ENCODE measurements at places on chromosomes 5 and 9.

DNA sequence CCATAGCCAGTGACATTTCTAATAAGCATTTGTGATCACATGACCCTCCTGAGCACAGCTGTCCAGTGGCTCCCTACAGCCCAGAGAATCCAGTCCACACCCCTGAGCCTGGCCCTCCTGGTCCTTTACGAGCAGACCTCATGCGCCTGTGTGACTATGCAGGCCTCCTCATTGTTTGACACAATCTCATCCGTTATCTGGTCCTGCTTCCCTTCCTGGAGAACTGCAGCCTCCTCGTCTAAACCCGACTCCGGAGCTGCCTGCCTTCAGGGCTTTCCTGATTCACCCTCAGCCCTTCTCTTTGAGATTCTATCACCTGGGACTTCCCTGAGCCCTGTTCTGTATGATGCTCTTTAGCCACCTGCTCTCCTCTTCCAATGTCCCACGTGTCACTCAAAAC, 79.7 kb downstream of the GPR21 start:
- no peak for DNase-seq

DNA sequence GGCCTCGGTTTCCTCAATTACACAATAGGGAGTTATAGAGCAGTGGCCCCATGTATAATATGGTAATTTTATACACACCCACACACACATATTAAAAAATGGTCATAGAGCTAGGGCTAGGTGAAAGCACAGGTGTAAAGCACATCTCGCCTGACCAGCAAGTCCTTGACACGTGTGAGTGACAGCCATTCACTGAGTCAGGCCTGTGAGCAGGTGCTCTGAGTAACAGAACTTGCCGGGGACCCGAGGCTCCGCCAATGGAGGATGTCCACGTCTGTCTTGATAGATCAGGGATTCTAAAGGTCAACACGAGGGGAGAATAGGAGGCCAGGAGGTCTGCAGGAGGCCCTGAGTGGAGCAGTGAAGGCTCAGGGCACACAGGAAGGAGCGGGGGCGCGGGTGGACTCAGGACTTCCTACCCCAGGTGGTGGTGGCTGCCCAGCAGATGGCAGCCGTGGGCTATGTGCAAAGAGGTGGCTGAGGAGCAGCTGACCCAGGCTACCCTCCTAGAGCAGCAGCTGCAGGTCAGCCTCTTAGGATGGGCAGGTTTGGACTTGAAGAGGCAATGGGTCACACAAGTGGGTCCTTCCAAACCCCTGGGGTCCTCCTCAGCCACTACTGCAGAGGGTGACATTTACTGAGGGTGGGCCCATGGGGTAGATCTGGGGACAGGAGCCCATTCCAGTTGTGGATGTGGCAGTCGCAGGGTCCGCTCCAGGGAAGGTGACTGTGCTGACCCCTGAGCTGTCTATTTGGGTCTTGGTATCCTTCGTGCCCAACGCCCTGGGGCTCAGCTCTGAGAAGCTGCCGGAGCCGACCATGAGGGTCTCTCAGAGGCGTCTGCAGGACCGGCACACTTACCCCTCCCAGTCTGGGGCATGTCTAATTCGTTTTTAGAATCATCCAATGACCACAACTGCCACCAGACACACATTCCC, 45.9 kb downstream of the PRRT1B start:
- peak; percentile 96 for DNase-seq

DNA sequence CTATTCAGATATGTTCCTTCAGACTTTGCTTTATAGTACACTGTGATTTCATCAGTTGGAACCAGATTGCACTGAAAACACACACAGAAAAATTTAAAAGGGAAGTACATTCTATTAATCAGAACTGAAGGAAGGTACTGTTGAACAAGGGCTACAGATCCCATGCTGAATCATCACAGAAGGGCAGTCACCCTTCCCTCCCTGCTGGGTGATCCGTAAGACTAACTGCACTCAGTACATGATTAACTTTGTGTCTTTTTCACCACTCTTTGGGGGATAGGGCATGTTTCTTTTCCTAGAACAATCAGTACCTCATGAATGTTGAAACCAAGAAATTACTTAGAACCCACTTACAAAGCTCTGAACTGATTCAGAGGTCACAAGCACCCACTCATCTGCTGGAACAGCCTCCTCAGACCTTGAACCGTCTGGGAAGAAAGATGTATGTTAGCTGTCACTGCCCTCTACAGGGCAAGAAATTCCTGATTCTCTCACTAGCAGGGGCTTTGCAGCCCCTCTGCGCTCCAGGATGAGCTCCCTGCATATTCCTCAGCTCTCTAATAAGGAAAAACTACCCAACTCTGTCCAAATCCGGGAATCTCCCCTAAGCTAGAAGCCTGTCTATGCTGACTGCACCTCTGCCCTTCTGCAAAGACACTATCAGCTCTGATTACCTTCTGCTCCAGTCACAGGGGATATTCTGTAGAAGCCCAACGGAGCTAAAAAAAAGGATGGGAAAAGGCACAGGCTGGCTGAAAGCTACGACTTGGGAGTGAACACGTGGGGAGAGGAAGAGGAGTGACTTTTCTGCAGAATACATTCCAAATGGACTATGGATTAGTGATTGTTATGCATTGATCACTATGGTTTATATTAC, 51.0 kb downstream of the IARS1 start:
- no peak for DNase-seq

GRCh38 chr5:98503616-98504015, 269.8 kb upstream of the RGMB start:
- DNase-seq, result no peak

DNA sequence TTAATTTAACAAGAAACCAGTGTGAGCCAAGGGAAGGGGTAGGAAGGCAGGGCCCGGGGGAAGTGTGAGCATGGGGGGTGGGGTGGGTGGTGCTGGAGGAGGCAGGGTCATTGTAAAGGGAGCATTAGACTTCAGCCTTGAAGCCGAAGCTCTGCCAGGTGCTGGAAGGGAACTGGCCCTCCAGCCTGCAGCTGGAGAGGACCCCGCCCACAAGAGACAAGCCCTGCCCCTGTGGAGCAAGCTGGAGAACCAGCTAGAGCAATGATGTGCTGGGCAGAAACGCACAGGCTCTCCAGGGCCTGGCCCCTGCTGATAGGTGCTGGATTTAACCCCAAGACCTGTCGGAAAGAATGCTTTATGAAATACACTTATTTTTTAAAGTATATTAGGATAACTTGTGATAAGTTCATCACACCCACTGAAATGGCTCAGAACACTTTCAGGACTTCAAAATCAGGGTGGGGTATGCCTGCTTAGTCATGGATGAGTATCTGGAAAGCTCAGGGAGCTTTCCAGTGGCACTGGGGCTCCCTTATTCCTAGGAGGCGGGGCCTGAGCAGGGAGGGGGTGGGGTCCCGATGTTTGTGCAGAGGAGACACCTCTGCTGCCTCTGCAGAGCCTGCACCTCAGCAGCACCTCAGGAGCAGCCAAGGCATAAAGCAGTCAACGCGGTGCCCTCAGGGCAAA, 27.1 kb downstream of the UBE2QL1 start:
- DNase-seq, result no peak

DNA sequence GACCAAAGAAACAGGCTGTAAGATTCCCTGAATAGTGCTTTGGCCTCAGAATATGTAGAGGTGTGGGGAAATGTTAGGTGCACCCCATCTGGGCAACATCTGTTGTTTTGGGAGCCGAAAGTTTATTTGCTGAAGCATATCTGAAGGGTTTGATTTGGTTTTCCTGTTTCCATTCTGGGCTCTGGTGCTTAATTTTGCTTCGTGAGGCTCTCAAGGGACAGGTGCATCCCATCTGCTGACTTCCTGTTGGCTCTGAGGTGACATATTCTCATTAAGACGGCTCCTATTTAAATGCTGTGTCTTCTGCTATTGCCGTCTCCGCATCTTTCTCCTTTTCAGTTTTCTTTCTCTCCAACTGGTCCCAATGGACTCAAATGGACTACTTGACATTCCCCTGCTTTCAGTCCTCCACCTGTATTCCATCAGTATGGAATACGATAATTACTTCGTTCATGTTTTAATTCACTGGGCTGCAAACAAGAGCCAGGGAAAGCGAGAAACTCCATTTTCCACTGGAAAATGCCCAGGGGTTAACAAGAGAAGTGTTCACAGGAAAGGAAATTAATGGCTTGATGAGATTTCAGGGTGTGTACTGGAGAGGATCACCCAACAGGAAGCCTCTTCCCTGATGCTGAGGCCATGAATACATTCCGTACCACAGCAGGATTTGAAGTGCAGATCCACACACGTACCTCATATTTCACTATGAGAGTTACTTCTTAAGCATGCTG, 104.0 kb downstream of the MTX3 start:
- DNase-seq, result no peak

- no peak for DNase-seq
Measured at GRCh38 chr5:169716287-169716686, 79.2 kb downstream of the DOCK2 start.

DNA sequence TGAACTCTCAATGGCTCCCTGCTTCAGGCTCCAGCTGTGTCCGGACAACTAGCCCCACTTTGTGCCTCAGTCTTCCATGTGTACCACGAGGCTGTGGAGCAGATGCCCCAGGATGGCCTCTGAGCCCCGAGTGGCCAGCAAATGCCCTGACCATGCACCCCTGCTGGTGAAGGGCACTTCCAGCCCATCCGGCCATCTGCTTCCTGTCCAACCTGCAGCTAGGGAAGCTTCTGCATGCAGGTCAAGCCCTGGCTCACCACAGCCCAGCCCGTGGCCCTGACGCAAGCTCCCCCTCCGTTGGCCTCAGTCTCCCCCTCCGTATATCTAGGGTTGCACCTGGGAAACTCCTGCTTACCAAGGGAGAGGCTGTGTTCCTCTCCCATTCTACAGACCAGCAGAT, 4.8 kb downstream of the NINJ1 start:
- DNase-seq, result no peak

DNA sequence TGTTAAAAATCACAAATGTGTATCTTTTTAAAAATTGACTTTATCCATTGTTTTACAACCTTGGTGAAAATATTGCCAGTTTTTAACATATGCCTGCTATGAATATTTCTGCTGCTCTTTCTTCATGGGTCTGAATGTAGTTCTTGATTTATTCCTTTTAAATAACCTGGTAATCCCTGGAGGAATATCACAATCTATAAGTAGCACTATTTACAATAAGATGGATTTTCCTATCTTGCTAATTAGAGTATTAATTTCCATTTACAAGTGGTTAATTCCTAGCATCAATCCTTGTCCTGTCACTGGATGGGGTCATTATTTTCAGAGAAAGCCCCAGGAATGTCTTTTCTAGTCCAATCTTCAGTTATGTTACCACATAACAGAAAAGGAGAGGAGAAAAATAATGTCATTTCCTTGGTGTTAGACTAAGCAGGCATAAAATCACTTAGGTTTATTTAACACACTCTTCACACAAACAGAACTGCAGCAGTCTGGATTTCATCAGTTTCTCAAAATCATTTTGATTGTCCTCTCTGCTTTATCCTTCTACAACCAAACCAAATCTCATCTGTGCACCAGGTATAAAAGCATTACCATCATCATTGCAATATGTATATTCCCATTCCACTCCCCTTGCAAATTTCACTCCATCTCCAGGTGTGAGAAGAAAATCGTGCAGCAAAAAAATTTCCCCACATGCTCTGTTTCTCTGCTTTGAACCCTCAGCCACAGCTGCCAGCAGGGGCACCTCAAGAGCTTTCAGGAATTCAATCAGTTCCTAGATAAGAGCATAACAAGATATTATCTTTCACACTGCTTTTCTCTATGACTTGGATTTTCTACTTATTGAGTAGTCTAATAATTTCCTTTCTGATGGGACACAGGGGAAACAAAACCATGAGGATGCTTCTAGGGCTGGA, 204.1 kb downstream of the SEC61B start:
- DNase-seq, result no peak
